ENCODE measurements at places on chromosomes 6 and 20. TPM values are rescaled to one million over a fixed set of nuclear protein-coding genes. Genes with fewer than 3 reads are reported as not detected.

The MOG gene
- total RNA-seq: not detected

The TRIM10 gene
- total RNA-seq: not detected

The PI16 gene
- not detected for total RNA-seq

The RAET1L gene
- not detected for total RNA-seq

The VWA7 gene
- 0.67 TPM for total RNA-seq

The NOTCH4 gene
- total RNA-seq: 2.0 TPM

The FOXQ1 gene
- total RNA-seq: 0.45 TPM

The LRRN4 gene
- 0.15 TPM for total RNA-seq

The FAM162B gene
- 19.8 TPM for total RNA-seq

The DDO gene
- 0.74 TPM for total RNA-seq

The TFAP2A gene
- total RNA-seq: not detected

The ALDH5A1 gene
- total RNA-seq: 0.17 TPM

The HLA-DOA gene
- not detected for total RNA-seq
